ENCODE measurements at places on chromosomes 7 and 10.

DNA sequence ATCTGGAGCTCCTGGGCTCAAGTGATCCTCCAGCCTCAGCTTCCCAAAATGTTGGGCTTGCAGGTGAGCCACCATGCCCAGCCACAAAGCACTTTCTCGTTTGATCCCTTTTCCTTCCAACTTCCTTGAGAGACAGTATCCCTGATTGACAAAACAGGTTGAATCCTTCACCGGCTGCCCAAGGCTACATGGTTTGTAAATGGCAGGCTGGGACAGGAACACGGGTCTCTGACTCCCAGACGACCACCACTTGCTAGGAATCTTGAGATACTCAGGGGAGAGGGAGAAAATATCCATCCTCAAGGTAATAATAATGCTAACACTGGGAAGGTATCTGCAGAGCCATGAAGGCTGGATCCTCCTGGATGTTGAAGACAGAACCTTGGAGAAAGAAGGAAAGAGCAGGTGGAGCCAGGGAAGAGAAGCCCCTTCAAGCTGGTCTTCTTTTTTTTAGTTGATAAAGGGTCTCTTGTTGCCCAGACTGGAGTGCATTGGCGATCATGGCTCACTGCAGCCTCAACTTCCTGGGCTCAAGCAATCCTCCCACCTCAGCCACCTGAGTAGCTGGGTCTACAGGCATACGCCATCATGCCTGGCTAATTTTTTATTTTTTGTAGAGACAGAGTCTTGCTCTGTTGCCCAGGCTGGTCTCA is 19.8 kb downstream of the MMRN2 start:
- no peak for DNase-seq

DNA sequence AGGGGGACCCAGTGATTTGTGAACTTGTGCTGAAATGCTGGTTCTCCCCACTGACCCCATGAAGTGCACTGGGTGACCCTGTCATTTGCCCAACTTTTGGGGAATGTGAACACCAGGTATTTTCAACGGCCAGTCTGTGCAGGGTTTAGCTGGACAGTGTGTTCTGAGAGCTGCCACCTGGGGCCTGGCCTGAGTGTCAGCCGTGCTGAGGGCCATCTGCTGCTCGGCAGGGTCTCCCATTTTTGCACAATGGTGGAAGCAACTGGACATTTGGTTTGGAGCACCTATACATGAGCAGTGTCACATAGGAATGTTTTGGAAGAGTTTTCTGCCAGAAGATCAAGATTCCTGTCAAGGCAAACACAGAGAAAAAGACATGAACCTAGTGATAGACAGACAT is 5.2 kb downstream of the CHN2 start:
- no peak for DNase-seq

DNA sequence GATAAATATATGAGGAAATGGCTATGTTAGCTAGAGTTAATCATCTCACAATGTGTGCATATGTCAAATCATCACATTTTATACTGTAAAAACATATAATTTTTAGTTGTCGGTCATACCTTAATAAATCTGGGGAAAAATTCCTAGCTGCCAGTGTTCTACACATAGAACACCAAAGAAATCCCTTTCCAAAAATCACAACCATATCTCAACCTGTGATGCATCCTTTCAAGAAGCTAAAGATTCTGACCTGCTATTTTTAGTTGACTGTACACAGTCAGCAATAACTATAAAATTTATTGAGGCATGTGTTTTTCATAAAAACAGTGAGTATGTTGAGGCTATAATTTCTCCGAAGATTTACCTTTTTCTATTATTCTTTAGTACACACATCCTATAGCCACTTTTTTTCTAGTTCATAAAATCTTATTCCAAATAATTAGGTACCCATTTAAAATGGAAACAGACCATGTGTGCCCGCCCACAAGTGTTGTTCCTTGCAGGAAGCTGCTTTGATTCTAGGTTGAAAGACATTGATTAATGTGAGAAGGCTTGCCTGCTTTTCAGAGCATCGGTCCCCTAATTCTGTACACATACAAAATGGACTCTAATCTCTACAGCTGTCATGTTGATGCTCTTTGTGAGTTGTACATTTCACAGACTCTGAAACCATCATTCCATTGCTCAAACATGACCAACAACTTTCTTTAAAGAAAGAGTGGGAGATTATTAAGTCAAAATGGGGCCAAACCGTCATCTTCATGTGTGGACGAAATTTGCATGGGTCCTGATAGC is 117.5 kb upstream of the LRRN3 start:
- DNase-seq: no peak

DNA sequence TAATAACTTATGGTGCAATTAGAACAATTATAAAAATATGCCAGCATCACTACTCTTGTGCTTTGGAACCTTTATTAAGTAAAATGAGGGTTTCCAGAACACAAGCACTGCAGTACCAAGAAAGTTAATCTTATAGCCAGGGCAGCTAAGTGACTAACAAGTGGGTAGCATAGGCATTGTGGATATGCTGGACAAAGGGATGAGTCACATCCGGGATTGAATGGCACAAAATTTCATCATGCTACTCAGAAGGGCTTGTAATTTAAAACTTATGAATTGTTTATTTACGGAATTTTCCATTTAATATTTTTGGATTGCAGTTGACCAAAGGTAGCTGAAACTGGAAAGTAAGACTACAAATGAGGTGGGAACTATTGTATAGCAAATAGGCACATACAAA is 250.6 kb downstream of the C7orf25 start:
- no peak for DNase-seq

- no peak for DNase-seq
These were observed 21.4 kb upstream of the GNAT3 start for GRCh38 chr7:80533287-80533686.

DNA sequence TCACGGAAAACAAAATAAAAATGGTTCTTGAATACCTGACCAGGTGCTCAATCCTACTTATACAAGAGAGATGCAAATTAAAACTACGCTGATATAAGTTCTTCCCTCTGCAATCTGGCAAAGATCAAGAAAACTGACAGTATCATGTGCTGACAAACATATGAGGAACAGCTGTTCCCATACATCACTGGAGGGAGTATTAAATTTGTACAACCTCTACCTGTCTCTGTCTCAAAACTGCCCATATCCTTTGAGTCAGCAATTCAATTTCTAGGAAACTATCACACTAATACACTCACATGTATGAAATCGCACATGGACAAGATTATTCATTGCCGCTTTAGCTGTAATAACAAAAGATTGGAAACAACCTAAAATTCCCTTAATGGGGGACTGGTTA is 11.0 kb upstream of the IL6 start:
- no peak for DNase-seq

- no peak for DNase-seq
These were observed 65.8 kb upstream of the C10orf120 start for GRCh38 chr10:122765412-122765811.

- DNase-seq: no peak
These were observed 41.3 kb upstream of the CALN1 start for GRCh38 chr7:72453471-72453870.

All from activated CD4-positive, alpha-beta T cell treated with anti-CD3 and anti-CD28 coated beads, Interleukin-2, Interleukin-4, amounts not matched to agents 100 ng/mL and 50 ng/mL, durations not matched to agents 16 hours and 8 hours (primary cell).